ENCODE measurements at places on chromosomes 4 and X.

GRCh38 chr4:126533146-126533805 lies 1099.5 kb upstream of the INTU start:
- no peak for DNase-seq

GRCh38 chr4:87575408-87575807 lies 32.9 kb upstream of the DSPP start:
- no peak for DNase-seq

- no peak for DNase-seq
Observed at GRCh38 chr4:135015771-135016170, 814.2 kb upstream of the PABPC4L start.

DNA sequence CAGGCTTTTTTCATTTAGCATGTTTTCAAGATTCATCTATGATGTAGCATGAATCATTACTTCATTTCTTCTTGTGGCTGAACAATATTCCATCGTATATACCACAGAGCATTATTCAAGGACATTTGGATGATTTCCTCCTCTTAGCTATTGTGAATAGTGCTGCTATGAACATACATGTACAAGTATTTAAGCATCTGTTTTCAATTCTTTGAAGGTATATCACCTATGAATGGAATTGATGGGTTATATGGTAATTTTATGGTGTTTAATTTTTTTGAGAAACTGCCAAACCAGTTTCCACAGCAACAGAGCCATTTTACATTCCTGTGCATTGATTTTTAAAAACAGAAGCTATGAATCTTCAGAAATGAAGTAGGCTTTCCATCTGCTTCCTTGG lies 36.1 kb upstream of the WDR19 start:
- DNase-seq = no peak

All from EL (cell line).